Esophagus squamous epithelium (tissue), 5 donors: ENCODE measurements at places on chromosomes 6 and 20.

DNA sequence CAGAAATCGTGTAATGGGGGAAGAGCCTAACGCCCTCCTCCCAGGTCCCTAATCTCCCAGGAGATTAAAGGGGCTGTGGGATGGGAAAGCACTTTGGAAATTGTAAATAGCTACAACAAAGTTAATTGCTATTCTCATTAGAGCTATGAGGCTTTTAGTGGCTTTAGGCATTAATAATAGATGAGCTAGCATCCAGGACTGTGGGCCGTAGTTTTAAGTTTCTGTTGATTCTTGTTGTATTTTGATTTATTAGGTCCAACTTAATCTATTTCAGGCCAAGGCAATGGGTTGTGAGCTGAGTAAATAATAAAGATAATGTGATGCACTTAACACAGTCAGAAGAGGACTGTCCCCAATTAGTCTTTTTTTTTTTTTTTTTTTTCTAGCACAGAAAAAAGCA, 67.7 kb downstream of the ANKRD6 start:
- no peak for DNase-seq

DNA sequence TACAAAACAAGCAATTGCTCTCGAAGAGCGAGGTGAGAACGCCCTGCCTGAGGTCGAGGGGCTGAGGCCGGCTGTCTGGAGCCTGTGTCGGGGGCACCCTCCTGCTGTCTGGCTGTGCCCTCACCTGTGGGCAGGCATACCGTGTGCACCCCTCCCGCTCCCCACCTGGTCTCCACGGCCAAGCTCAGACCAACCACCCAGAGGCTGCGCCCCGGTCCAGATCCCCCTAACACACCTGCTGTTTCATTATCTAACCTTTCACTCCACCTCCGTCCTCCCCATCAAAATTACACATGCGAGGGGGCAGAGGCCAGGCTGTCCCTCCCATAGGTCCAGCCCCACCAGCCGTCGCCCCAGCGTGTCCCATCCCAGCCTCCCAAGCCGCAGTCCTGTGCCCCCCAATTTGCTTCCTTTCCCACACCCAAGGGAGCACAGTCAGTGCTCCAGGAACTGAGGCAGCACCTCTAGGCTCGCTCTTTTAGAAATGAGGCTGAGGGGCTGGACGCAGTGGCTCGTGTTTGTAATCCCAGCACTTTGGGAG, 35.2 kb downstream of the NTSR1 start:
- no peak for DNase-seq

DNA sequence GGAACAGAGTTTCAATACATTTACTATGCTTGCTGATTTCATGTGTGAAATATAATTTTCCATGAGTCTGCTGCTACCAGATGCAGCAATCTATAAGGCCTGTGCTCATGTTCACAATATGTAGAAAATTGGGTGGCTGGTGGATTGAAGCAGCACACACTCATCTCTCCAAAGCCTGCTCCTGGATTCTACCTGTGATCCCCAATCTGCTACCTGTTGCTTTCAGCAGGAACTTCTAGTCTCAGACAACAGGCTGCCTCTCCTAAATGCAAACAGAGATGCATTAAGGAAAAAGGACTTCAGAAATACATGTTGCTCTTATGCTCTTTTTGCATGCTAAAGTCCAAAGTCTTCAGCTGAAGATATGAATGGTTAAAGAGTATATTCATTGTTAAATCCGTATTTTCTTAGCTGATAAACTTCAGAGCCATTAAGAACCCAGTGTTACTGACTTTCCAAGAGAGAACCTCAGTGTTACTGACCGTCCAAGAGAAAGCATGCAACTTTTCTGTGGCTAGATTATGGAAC, 30.9 kb upstream of the MCM9 start:
- DNase-seq = no peak

- DNase-seq = no peak
These were observed 58.2 kb upstream of the FOXP4 start for GRCh38 chr6:41487860-41488432.

GRCh38 chr6:73985891-73986290, 289.9 kb downstream of the CD109 start:
- no peak for DNase-seq

- DNase-seq = no peak
These were observed 84.7 kb upstream of the SUPT3H start for GRCh38 chr6:45462190-45463134.

DNA sequence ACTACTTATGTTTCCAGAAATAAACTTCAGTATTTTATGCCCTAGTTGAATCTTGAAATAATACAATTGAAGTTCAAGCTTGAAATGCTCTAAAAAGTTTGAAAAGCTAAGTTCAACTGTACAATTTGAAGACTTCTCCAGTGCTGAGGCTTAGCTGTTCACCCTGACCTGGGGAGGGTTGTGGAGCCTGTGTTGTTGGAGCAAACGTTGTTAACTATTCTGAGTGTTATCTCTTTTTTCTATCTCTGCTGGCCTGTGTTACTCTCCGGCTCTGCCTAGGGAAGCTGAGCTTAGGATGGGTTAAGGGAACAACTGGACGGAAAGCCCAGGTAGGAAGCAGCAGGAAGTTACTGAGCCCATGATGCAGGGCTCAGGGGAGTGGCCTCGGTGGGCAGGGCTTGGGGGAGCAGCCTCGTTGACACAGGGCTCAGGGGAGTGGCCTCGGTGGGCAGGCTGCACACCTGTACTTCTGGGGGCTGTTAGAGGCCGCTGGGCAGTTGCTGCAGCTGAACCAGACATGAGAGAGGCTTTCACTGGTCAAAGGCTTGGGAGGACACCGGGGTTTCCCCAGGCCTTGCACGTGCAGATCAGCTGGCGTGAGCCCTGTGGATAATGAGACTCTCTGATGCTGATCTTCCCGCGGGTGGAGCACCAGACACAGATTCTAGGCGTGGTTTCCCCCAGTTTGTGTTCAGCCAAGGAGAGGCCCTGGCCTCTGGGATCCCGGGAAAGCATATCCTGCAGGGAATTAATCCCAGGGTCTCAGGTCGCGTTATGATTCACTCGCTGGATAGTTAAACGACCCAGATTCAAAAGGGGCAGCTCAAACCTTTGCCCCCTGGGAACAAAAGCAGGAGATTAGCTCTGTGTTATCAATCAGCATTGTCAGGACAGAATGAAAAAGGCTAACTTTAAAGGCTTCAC, 58.9 kb downstream of the ERMARD start:
- DNase-seq = no peak

GRCh38 chr6:82084324-82084920, 163.1 kb downstream of the IBTK start:
- DNase-seq = no peak

DNA sequence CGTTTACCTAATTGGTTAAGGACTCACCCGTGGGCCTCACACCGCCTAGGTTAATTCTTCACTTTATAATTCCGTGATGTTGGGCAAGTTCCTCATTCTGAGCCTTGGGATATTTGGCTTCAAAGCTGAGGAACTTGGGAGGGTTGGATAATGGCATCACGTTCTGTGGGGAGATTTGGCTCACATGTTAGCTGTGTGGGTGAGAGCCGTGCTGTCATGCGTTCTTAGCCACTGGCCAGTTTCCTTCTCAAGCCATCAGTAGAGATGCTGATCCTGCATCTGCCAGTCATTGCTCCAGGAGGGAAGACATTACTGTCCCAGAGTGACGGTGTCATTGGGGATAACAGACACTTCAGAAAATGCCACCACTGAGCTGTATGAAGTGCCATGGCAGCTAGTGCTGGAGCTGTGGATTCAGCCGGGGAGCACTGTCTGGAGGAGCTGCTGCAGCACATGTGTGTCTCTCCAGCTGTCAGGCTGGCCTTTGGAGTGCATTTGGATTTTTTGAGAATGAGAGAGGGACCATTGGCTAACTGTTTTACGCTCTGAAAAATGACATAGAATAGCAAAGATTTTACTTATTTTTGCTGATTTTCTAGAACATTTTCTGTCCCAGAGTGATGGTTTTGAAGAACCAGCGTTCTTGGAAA, 16.5 kb downstream of the IGF2R start:
- no peak for DNase-seq

- no peak for DNase-seq
These were observed 16.4 kb upstream of the BRPF3 start for GRCh38 chr6:36180126-36180525.

- no peak for DNase-seq
These were observed 35.9 kb downstream of the RIPOR3 start for GRCh38 chr20:50655311-50655880.

DNA sequence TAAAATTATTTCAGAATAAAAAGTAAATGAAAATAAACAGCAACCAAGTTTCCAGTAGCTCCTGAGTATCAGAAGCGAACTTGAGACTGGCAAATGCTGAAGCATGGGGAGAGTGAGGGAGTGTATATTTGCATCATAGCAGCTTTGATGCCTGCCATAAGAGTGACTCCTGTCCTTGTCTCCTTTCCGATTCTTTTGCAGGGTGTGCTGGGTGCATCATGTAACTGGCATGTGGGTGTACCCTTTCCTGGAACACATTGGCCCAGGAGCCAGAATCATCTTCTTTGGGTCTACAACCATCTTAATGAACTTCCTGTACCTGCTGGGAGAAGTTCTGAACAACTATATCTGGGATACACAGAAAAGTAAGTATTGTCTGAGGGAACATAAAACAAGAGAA, 117.4 kb downstream of the ADAT2 start:
- no peak for DNase-seq

DNA sequence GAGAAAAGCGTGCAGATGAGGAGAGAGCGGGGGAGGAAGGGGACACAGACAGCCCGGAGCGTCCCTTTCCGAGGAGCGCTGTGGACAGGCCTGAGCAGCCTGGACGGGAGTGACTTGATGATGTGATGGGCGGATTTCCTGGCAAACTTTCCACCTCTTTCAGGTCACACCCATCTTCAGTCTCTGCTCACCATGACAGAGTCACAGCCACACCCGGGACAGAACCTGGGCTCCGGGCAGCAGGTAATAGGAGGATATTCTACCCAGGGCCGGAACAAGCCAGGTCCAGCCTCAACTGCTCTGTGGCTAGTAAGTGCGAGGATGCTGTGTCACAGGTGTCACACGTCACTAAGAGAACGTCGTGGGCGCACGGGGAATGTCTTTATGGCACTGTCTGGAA, 84.3 kb downstream of the THBS2 start:
- DNase-seq = no peak

GRCh38 chr6:75296811-75297779, 12.5 kb upstream of the TMEM30A start:
- no peak for DNase-seq

GRCh38 chr6:18506382-18507017, 119.3 kb downstream of the RNF144B start:
- no peak for DNase-seq

DNA sequence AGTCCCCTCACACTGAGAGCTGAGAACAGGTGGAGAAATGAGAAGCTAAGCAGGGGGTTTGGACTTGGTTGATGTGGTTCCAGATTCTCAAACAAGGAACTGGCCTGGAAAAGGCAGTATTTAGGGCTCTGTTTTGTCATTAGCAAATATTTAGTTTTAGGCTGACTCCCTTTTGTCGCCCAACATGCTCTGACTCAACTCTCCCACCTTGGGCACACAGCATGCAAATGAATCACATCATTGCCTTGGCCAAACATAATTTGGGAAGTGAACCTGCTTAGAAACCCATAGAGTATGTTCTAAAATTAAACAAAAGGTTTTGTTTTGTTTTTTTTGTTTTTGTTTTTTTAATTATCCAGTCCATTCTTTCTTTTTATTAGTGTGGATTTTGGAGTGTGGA, 9.5 kb upstream of the UQCC2 start:
- no peak for DNase-seq

- DNase-seq = no peak
These were observed 189.1 kb downstream of the DTNBP1 start for GRCh38 chr6:15473741-15474161.

DNA sequence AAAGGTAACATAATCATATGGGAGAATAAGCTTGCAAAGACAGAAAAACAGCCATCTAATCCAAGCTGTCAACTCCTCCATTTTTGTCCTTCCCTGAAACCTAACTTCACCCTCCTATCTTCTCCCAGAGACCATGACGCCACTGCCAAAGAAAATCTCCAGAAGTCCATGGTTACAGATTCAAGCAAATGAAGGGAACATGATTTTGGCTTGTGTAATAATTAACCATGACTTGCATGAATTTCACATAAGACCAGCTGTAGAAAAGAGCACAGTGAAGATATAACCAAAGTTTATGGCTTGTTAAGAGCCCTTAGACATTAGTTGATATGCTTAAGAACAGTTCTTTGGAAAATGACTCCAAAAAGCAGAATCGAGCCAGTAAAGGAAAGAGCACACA, 342.1 kb upstream of the NRSN1 start:
- DNase-seq = no peak

DNA sequence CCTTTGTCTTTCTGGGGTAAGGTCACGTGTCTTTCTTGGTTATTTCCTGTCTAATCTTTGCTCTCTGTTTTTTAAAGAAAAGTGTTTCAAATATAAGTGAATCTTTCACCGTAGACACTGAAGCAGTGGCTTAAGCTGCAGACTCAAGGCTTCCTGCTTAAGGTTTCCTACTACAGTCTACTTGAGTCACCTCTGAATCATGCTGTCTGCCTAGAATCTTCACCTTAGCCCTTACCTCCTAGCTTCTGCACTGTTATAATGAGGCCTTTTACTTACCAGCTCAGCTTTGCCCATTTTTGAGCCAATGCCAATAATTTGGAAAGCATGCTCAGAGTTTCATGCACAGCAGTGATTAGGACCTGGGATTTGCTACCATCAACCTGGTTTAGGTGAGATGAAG, 30.6 kb downstream of the ADGRF4 start:
- DNase-seq = no peak

GRCh38 chr6:43680308-43681200, 7.0 kb downstream of the MRPS18A start:
- DNase-seq = no peak

DNA sequence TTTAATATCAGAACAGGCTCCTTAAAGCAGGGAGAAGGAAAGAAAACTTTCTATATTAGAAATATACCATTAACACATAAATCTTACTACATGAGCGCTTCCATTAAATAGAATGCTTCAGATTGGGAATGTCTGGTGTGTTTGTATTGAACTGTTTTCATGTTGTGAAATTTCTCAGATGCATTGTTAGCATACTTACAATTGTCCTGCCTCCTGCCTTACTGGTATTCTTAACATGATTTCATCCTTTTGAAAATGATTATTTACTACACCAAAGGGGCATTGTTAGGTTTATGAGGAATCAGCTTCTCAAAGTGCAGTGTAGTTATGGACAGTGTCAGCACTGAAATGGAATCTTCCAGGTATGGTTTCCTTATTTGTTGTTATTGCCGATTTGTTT, 145.6 kb downstream of the MTFR2 start:
- DNase-seq = no peak

GRCh38 chr20:23034721-23035671, at the start of gene SSTR4:
Gene SSTR4, plus strand, starts transcription at chr20:23035312. Its CDS starts 172 bp downstream, at chr20:23035484.
- DNase-seq = no peak

DNA sequence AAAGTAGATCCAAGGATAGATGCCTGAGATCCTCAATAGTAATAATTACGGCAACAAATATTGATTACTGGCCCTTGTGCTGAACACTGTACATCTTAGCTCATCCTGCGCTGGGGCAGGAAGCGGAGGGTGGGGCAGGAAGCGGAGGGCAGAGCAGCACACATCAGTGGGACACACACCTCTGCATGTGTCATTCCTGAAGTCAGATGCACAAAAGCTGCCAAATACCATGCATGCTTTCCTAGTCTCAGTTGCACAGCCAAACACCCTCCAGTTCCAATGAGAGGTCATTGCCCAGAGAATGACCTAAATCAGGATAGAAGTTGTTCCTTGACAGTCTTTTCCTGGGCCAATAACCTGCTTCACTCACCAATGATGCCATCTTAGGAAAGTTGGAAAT, 74.4 kb upstream of the FOXC1 start:
- DNase-seq = no peak
